ENCODE measurements at places on chromosomes 1 and 21.
A peak's percentile ranks its signal among the peaks of the same experiment; 100 is the strongest.

DNA sequence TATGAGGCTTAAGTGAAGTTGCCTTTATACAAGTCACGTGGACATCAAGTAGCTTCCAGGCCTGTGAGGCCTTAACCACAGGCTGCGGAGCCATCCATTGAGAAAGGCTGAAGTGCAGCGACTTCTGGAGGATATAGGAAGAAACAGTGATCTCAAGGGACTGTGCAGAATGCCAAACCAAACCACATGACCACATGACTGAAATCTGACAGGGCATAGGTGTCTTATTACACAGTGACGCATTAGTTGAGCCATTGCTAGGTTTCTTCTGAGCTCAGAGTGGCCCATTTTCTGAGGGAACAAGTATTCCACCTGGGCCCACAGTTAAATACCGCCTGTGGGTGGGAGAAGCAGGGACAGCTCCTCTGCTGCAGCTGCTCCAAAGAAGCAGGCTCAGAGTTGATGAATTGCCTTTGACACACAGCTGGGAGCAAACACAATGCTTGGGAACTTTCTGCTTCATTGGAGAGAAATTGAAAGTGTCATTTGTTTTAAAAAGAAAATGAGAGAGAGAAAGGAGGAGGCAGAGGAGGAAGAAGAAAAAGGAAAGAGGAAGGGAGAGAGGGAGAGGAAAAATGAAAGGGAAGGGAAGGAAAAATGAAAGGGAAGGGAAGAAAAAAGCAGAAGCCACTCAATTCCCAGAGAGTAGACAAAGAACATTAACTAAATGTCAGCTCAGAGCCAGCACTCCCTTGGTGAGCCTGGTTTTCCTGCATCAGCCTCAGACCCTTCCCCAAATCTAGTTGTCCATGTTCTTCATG is 94.4 kb downstream of the COLGALT2 start:
- DNase-seq = no peak

DNA sequence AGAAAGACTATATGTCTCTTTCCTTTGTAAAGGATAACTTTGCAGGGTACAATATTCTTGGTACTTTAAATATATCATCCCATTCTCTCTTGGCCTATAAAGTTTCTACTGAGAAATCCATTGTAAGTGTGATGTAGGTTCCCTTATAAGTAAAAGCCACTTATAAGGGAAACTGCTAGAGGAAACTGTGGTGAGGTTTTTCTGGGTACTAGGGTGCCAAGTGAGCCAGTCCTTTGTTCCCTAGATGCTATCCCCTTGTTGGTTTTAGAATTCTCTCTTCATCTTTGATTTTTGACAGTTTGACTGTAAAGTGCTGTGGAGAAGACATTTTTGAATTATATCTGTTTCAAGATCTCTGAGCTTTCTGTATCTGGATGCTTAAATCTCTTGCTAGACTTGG is 108.9 kb upstream of the NEK7 start:
- DNase-seq = no peak

DNA sequence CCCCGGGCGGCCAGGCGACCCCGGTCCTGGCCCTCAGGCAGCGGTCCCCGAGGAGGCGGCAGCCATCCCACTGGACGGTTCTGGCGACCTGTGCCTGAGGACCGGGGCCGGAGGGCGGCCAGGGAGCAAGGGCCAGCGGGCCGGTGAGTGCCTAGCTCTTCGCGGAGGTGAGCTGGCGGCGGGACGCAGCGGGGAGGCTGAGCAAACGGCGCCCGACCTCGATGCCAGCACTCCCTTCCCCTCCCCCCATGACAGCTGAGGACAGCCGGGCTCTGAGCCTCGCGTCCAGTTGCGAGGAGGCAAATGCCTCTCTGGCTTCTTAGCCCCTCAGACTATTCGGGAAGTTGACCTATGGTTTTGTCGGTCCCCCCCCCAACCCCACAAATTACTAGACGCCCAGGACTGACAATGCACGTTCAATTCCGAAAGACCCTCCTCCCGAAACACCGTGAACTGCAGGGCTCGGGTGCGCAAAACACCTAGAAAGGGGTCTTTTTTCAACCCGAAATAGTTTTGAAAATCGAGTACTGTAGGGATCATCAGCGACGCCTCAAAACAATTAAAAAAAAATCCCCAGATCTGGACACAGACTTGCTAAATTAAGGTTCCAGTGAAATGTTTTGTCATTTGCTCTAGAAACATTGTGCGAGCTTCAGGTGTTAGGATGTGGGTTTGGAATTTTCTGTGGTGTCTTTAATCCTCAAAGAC is 8.3 kb downstream of the CDKN2C start:
- DNase-seq = peak; percentile 87

- no peak for DNase-seq
These were observed 34.3 kb upstream of the RAP1GAP start for GRCh38 chr1:21703318-21703963.

DNA sequence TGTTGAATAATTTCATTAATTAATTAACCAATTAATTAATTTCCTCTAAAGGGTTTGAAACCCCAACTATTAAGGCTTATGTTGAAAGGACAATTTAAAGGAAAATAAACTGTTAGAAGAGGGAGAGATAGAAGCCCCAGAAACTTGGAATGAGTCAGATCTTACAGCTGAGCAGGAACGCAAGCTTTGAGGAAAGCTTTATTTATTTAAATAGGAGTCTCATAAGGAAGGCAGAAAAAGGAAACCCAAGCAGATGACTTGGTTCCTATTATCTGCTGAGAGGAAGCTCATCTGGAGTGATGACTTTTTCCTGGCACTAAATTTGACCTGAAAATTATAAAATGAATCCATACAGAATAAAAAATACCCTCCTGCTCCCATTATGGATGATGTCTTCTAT is 105.1 kb downstream of the ROR1 start:
- DNase-seq = no peak

GRCh38 chr1:204587621-204588020 is 71.4 kb downstream of the MDM4 start:
- DNase-seq = no peak

GRCh38 chr21:27192281-27192949 is 225.5 kb upstream of the ADAMTS5 start:
- no peak for DNase-seq

GRCh38 chr1:25977801-25978200 is 20.1 kb downstream of the PAFAH2 start:
- DNase-seq = no peak

DNA sequence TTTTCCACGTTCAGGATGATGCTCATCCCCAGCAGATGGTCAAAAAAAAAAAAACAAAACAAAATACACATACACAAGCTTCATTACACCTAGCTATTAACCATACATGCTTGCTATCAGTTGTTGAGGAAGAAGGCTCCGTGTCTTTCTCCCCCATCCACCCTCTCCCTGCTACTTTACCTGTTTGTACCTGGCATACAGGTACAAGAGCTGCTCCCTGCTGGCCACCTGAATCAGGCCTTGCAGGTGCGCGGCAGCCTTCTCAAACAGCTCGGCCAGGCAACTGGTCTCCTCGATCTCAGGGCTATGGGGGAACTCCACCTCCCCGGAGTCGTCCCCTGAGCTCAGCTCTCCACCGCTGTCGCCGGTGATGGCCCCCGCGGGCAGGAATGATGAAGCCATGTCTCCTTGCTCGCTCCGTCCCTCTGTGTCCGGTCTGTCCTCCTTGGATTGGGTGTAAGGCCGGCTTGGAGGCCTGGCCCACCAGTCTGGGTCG is 464 bp downstream of the ACBD6 start:
- DNase-seq = no peak

DNA sequence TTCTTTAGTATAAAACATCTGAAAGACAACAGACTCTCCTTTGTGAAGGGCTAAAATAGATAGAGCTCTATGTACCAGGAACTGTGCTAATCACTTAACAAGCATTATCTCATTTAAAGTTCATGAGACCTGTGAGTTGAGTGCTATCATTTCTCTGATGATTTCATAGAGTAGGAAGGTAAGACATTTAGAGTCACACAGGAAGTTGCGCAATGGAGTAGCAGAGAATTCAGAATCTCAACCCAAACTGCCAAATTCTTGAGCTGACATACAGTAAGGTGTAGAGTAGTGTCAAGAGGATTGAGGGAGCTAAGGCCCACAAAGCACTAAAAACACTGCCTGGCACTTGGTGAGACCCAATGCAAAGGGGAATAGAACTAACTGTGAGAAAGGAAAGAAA is 384.3 kb downstream of the NTNG1 start:
- no peak for DNase-seq

- no peak for DNase-seq
These were observed 18.9 kb downstream of the ATP5PO start for GRCh38 chr21:33896691-33897090.

DNA sequence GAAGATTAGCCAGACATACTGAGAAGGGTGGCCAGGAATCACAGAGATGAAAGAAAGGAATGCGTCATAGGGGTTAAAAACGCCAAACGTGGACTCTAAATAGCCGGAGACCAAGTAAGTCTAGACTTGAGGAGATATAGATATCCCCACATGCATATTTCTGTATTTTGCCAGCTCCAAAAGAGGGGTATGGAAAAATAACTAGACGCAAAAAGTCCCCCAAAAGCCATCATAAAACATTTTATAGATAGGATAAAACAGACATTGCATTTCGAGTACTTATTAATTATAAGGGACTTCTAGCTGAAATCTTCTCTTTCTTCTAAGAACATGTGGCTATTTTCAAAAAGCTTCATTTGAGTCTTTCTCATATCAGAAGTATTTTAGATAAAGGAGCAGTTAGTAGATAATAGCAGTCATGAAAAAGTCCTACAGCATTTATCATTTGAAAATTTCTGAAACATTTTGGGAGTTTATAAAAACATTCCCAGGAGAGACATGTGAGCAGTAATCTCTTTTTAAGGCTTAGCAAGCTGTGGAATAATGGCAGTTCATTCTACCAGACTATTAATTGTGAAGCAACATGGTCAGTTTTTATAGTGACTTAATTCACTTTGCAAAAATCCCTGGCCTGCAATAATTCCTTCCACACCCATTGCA is 6.1 kb downstream of the KIF26B start:
- no peak for DNase-seq

GRCh38 chr1:223256034-223256433 is 107.9 kb downstream of the SUSD4 start:
- DNase-seq = no peak

DNA sequence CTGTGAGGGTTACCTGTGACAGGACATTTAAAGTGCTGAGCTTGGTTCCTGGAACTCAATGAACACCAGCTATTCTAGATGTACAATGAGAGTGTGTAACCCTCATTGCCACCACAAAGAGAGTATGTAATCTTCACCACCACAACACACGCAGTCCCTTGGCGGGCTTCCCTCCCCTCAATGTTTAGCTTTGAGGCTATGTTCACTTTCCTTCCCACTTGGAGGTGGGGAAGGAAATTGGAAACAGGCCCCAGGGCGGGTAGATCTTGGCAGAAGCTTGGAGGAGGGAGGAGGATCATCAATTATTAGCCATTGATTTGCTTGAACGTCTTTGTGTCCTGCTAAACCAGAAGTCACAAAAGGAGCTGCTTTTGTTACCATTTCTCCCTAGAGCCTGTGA is 8.3 kb upstream of the COL16A1 start:
- DNase-seq = no peak

- DNase-seq = no peak
These were observed 24.8 kb downstream of the TNFRSF8 start for GRCh38 chr1:12087797-12088314.

GRCh38 chr21:26851109-26851944 is 6.1 kb upstream of the ADAMTS1 start:
- no peak for DNase-seq

DNA sequence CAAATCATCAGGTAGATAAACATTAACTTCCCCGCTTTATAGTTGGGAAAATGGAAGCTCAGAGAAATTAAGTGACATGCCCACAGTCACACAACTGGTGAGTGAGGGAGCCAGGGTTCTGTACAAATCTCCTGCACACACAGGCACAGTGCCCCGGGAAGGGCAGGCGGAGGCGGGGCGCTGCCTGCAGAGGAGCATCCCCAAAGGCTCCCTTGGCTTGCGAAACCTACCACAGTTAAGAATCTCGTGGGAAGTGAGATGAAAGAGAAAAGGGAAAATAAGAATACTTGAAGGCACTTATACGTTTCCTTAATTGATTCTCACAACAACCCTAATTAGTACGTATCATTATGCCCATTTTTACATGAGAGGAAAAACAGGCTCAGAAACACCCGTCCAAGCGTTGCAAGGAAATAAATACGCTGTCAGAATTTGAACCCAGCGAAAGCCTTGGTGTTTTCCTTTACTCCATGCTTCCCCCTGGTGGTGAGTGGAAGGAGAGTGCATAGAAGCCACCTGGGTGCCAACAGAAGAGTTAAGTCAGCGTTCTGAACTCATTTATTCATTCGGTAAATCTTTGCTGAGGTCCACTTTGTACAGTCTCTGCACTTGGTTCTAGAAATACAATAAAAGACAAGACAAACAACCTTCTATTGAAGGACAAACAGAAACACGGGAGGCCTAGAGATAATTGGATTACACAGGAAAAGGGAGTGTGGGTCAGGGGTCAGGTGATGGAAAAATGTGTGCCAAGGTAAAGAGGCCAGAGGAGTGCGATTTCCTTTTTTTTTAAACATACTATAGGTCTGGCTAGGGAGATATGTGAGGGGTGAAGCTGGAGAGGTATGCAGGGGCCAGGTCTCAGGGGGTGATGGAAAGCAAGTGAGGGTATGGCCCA is 28.4 kb downstream of the ACP6 start:
- no peak for DNase-seq

DNA sequence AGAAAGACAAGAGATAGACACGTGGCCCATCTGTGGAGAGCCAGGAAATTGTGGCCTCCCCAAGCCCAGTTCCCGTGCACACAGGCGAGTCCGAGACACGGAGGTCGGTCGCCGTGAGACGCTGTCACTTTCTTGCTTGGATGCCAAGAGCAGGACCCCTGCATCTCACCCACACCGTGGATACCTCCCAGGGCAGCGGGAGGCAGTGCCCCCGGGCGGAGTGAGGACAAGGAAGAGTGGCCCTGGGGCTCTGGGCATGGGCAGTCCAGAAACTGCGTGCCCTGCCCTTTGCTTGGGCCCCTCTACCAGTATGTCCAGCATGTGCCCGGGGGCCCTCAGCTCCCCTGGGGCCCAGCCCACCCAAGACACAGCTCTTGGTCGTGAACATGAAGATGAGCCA is 24.7 kb upstream of the ARHGEF16 start:
- no peak for DNase-seq

GRCh38 chr1:157117527-157118057 is 18.0 kb upstream of the ETV3L start:
- DNase-seq = no peak

- DNase-seq = no peak
These were observed 14.3 kb downstream of the TTC22 start for GRCh38 chr1:54786778-54787177.

- no peak for DNase-seq
These were observed 9.1 kb downstream of the TTC22 start for GRCh38 chr1:54791880-54792522.

DNA sequence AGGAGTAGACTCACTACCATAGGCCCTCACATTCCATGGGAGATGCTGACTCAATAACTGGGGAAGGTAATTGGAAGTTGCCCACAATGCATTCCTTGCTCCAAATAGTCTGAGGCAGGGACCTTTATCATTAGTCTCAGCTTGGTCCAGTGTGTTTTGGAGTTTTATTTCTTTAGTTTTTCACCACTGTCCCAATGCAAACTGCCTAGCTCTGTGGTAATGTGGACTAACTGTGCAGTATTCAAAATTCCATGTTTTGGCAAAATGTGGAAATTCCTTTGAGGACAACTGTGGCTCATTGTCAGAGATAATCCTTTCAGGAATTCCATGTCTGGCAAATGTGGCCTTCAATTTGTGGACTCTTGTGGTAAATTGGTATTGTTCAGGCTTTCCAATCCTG is 78.1 kb upstream of the PAPPA2 start:
- DNase-seq = no peak
